ENCODE measurements at places on chromosomes 13 and 19.

DNA sequence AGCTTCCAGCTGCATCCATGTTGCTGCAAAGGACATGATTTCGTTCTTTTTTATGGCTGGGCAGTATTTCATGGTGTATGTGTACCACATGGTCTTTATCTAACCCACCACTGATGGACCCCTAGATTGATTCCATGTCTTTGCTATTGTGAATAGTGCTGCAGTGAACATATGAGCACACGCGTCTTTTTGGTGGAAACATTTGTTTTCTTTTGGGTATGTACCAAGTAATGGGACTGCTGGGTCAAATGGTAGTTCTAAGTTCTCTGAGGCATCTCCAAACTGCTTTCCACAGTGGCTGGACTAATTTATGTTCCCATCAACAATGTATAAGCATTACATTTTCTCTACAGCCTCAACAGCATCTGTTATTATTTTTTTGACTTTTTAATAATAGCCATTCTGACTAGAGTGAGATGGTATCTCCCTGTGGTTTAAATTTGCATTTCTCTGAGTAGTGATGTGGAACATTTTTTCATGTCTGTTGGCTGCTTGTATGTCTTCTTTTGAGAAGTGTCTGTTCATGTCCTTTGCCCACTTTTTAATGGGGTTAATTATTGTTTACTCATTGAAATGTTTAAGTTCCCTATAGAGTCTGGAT, 6.8 kb upstream of the UBE2L5 start:
- DNase-seq: no peak

- DNase-seq: no peak
These were observed 27.3 kb downstream of the PTPRS start for GRCh38 chr19:5313307-5313706.

DNA sequence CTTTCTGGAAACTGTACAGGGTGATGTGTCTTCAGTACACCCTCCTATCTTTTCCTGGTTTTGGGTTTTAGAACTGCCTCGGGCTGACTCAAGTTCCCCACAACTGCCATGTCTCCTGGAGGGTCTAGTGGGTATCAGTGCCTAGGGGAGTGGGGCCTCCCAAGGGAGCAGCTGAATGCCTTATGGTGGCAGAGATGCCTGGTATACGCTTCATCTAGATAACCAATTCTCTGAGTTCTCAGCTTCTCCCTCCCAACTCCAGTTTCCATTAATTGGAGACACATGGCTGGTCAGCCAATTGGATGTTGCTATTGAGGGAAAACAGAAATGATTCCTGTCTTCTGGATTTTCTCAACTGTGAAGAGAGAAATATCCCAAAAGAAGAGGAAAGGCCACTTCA, 12.8 kb downstream of the ZNF439 start:
- DNase-seq: no peak

- DNase-seq: no peak
These were observed 12.2 kb upstream of the KLK12 start for GRCh38 chr19:51047031-51047335.

DNA sequence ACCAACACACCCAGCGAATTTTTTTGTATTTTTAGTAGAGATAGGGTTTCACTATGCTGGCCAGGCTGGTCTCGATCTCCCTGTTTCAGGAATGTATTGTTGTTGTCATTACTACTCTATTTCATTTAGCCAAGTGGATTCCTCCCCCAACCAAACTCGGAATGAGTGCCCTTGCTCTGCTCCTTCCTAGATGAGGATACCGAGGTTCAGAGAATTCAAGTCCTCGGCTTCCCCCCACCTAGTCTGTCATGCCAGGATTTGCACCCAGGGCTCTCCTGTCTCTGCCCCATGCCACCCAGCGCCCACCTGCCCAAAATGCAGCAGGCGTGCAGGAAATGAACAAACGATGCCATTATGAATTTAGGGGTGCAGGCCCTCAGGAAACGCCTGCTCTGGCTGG, 3.5 kb upstream of the SPACA4 start:
- no peak for DNase-seq

GRCh38 chr19:22427547-22427946, 5.4 kb upstream of the ZNF98 start:
- no peak for DNase-seq

DNA sequence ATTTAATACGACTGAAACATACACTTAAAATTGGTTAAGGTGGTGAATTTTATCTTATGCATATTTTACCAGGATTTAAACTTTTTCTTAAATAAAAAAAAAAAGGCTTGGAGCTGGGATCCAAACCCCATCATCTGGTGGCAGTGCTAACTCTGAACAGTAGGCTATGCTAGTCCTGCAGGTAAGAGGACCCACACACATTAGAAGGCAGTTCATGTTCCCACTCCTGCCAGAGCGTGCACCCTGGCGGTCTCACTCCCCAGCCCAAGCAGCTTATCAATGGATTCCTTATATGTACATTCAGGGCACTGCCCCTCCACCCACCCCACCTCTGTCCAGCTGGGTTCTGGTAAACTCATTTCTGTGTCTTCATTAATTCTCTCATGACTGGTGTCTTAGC, 31.3 kb upstream of the CEBPA start:
- DNase-seq: no peak

- no peak for DNase-seq
These were observed 23.7 kb upstream of the SHISA2 start for GRCh38 chr13:26075498-26075897.

DNA sequence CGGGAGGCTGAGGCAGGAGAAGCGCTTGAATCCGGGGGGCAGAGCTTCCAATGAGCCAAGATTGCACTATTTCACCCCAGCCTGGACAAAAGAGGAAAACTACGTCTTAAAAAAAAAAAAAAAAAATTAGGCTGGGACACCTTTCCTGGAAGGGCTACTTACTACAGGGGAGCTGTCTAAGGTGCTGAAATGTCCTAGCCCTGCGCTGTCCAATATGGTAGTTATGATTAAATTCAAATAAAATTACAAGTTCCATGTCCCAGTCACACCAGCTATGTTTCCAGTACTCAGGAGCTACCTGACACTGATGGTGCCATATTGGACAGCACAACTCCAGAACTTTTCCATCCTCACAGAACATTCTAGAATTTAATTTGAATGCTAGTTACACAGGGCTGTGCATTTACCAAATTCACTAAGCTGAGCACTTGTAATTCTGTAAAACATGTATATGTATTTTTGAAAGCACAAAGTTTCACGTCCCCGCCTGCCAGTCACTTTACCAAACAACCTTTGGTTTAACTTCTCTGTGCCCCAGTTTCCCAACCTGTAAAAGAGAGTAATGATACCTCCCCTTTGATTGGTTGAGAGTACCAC, 9.2 kb upstream of the ZSCAN22 start:
- peak; percentile 23 for DNase-seq

DNA sequence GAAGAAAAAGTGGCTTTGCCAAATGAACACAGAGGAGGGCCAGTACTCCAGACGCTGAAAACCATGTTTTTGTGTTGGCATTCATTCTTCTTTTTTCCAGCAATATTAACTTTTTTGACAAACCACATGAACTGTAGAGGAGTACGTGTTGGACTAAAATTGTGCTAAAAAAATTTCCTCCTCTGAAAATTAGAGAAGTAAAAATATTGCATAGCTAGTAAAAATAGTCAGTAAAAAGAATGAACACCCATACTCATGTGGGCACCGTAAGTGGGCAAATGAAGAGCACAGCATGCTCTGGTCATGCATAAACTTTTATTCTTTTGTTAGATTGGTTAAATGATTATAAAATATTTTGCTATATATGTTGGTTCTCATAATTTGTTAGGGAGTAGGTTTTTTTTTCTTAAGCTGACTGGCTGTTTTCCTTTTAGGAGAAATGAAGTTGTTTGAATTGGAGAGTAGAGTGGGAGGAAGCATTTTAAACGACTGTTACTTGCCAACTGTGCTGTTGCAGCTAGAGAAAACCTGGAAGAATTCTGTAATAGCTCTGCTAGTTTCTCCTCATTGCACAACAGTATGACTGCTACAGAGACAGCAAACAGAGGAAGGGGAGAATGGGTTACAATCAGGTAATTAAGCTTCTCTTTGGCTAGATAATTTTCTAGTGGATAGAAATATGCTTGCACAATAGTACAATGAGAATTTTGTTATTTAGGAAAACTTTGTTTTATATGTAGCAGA, 222.4 kb downstream of the KCTD12 start:
- DNase-seq: peak; percentile 22

DNA sequence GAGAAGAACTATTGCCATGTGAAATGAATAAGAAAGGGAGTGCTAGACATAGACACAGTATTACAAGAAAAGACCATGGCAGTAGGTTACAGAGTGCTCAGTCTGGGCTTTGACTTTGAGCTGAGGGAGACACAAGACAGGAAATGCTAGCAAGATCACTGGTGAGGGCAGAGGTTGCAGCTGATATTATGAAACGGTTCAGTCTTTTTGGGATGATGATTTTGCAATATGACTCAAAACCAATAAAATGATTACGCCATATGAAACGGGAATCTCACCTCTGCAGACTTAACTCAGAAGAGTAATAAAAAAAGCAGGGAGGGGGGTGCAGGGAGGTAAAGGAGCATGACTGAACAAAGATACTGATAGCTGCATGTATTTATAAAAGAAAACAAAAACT, 123.1 kb downstream of the RBM26 start:
- no peak for DNase-seq

GRCh38 chr13:112815871-112816270, 126.0 kb downstream of the ATP11A start:
- no peak for DNase-seq

- DNase-seq: no peak
These were observed 865.4 kb downstream of the SLITRK6 start for GRCh38 chr13:84933797-84934196.

DNA sequence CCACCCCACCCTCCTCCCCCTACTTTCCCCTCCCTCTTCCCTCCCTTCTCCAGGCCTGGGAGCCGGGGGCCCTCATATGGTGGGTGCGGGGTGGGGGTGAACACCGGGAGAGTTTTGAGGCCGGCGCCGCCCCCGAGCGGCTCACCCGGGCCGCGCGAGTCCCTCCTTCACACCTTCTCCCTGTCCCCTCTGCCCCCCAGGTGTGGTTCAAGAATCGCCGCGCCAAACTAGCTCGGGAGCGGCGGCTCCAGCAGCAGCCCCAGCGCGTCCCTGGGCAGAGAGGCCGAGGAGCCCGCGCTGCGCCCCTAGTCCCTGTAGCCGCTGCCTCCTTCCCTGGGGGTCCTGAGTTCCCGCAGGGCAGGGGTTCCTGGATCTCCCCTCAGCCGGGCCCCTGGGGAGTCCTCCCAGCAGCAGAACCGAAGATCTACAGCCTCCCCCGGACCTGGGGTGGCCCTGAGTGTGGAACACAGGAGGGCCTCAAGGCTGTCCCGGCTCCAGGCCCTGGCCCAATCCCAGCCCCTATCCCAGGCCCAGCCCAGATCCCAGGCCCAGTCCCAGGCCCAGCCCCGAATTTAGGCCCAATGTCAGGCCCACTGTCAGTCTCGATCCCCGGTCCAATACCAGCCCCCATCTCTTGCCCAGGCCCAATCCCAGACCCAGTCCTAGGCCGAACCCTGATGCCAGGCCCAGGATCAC, 1.7 kb downstream of the TPRX2 start:
- DNase-seq: no peak

- no peak for DNase-seq
These were observed 33.4 kb downstream of the FAAP24 start for GRCh38 chr19:33005440-33005839.

DNA sequence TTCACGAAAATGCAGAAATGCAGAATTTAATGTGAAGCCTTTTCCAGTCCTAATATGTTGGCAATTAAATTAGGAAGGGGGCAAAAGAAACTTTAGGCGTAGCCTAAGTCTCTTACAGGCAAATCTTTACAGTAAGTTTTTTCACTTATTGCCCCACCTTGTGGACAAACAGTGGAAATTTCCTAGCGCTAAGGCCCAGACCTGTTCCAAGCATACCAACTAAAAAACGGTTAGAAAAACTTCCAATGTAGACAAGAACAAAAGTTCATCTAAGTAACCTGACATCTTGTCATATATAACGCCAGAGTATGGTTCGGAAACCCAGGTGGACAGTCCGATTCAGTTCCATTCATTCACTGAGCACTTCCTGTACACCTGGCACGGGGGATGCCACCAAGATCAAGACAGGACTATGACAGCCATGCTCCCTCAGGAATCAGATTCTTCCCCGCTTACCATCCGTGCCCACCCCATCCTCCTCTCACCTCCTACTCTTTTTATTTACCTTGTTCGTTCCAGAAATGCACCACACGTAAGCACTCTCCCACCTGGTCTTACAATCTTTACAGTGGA, 4.9 kb downstream of the ZAR1L start:
- peak; percentile 62 for DNase-seq

GRCh38 chr19:40601134-40601974, at the start of gene LTBP4:
Gene LTBP4 (plus strand): TSS chr19:40601369. CDS start chr19:40601388, 19 bp downstream.
- peak; percentile 54 for DNase-seq

GRCh38 chr19:15125232-15126067, 18.2 kb downstream of the SYDE1 start:
- DNase-seq: peak; percentile 99

- peak; percentile 98 for DNase-seq
These were observed at the start of gene PHF11 for GRCh38 chr13:49495783-49496762. Gene PHF11 (plus strand): TSS chr13:49495953. CDS start chr13:49496002, 49 bp downstream.

DNA sequence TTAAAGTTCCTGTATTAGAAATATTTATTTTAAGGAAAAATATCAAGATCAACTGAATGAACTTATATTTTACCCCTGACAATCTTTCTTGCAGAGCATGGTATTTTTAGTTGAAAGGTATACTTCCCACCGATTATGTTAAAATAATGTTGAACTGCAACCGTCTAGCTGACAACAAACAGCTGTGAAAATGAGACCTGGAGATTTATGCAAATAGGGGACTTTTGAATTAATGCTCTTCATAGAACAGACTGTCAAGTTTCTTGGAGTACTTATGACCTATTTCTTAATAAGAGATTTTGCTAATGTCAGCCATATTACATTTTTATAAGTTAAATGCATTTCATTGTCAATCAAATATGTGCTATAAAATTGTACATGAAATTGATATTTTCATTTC, 210.9 kb downstream of the NALCN start:
- no peak for DNase-seq

DNA sequence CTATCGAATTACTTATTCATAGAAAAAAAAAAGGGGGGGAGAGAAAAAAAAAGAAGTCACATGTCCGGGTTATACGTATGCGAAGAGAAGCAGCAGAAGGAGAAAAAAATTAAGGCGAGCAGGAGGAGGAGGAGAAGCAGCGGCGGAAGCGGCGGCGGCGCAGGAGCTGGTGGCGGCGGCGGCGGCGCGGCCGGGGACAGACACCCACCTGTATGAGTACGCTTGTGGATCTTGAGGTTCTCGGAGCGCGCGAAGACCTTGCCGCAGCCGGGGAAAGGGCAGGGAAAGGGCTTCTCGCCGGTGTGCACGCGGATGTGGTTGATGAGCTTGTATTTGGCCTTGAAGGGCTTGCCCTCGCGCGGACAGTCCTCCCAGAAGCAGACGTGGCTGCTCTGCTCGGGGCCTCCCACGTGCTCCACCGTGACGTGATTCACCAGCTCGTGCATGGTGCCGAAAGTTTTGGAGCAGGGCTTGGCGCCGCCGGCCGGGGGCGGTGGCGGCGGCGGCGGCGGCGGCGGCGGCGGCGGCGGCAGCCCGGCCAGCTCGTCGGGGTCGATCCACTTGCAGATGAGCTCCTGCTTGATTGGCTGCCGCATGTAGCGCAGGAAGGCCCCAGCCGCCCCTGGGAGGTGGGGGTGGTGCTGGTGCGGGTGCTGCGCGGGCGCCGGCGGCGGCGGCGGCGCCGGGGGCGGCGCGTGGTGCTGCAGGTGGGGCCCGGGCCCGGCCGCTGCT, 1.5 kb downstream of the ZIC5 start:
- DNase-seq: peak; percentile 71

- DNase-seq: no peak
These were observed 11.9 kb upstream of the ZNF549 start for GRCh38 chr19:57515255-57515654.
